Neural progenitor cell (in vitro differentiated cells): ENCODE measurements at places on chromosomes 6 and 20.

GRCh38 chr6:105838171-105838570 is 248.0 kb upstream of the PRDM1 start:
- H3K27ac ChIP-seq = no peak overlapping the region
- H3K4me1 ChIP-seq = peaks cover 3% of the 10 kb centered on the region

- H3K36me3 ChIP-seq = no peaks in the 10 kb centered on the region
- no peaks in the 10 kb centered on the region for H3K27me3 ChIP-seq
- H3K4me1 ChIP-seq = no peaks in the 10 kb centered on the region
- DNase-seq = no peak
- no peak overlapping the region for H3K27ac ChIP-seq
- H3K4me3 ChIP-seq = no peak overlapping the region
These were observed 191.4 kb downstream of the REV3L start for GRCh38 chr6:111291336-111292259.

DNA sequence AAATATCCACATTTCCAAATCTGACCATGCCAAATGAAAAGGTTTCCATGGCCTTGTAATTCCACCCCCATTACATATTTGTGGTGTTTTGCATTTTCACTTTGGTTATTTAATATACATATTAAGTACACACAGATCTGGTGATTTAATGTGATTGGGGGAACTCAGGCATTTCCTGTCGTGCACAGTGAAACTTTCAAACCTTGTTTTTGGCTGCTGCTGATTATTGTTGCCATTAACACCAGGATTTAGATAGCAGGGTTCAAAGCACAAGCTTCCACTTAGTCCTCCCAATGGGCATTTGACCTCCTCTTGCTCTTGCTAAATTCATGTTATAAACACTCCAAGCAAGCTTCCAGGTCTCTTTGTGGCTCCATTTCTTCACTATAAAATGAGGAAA is 166.5 kb downstream of the SOBP start:
- no peaks in the 10 kb centered on the region for H3K27me3 ChIP-seq
- no peak for DNase-seq
- H3K4me3 ChIP-seq = no peak overlapping the region

GRCh38 chr6:160737934-160738333 is 35.9 kb downstream of the PLG start:
- H3K4me3 ChIP-seq = no peak overlapping the region
- no peaks in the 10 kb centered on the region for H3K36me3 ChIP-seq
- no peaks in the 10 kb centered on the region for H3K4me1 ChIP-seq
- H3K27ac ChIP-seq = no peak overlapping the region
- no peak for DNase-seq

DNA sequence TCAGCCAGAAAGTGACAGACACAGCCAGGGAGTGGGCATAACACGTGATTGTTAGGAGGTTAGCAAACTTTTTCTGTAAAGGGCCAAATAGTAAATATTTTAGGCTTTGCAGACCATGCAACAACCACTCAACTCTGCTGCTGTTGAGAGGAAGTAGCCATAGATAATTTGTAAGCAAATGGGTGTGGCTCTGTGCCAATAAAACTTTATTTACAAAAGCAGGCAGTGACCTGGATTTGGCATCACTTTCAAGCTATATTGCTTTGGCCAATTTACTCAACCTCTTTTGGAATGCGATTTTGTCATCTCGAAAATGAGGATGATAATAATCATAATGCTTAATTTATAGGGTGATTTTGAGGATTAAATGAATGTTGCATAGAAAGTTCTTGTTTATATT is 152.6 kb downstream of the TSHZ2 start:
- H3K4me1 ChIP-seq = peaks cover 10% of the 10 kb centered on the region
- no peak overlapping the region for H3K4me3 ChIP-seq
- H3K27ac ChIP-seq = no peak overlapping the region
- no peak for DNase-seq

- no peak overlapping the region for H3K4me3 ChIP-seq
- no peaks in the 10 kb centered on the region for H3K4me1 ChIP-seq
- H3K27me3 ChIP-seq = no peaks in the 10 kb centered on the region
- no peaks in the 10 kb centered on the region for H3K36me3 ChIP-seq
- H3K27ac ChIP-seq = no peak overlapping the region
These were observed 73.0 kb upstream of the FAM8A1 start for GRCh38 chr6:17527076-17527475.

- DNase-seq = peak; percentile 74
- H3K27ac ChIP-seq = no peak overlapping the region
- H3K4me1 ChIP-seq = peaks cover 15% of the 10 kb centered on the region
- H3K4me3 ChIP-seq = peak overlapping the region; percentile 19
- H3K36me3 ChIP-seq = no peaks in the 10 kb centered on the region
These were observed 34.1 kb upstream of the EZR start for GRCh38 chr6:158853072-158853879.

GRCh38 chr20:35387334-35387733 is 24.4 kb downstream of the UQCC1 start:
- H3K4me3 ChIP-seq = no peak overlapping the region
- no peaks in the 10 kb centered on the region for H3K27me3 ChIP-seq
- no peak for DNase-seq

DNA sequence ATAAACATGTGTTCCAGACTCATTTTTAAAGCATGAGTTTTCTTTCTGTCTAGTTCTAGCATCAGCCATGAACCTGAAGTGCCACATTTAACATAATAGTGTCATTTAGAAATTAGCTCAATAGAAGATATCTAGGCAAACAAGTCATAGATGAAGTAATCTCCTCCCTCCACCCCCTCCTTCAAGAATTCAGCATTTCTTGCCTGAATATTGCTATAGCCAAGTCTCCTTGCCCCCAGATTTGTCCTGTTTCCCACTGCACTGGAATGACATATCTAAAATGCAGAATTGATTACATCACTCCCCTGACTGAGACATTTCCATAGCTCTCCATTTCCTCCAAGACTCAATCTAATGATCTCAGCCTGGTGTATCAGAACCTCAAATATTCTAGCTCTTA is 134.9 kb upstream of the BACH2 start:
- H3K27me3 ChIP-seq = no peaks in the 10 kb centered on the region
- H3K4me1 ChIP-seq = peaks cover 17% of the 10 kb centered on the region
- no peak overlapping the region for H3K4me3 ChIP-seq
- no peak overlapping the region for H3K27ac ChIP-seq

DNA sequence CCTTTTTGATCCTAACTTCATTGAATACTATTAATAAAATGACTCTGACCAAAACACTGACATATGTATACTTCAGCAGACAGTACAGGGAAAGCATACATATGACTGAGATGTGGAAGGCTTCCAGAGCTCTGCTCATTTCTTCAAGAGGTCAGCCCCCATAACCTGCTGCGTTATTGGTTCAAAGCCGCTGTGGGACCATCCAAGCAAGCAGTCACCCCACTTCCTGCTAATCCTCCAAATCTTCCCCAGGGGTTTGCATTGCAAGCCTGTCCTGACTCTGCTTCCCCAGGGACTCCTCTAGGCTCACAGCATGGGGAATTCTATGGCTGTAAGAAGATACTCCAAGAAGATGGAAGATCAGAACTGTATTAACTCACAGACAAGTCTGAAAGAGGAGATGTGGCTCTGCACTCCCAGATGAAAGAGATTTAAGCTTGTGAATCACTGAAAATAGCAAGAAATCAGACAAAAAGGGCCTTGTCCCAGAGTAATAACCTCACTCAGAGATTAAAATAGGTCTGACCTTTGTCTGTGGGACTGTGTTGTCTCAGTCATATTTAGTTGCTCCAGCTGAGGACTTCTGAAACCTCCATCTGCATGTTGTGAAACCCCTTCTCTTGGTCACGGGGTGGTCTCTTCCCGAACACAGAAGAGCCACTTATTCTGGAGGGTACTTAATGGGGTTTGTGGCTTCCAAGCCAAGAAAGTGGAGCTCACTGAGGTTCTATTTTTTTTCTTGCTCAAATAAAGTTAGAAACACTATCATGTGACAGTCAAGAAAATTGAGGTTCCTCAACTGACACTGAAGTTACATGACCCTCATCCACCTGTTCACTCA is 101.5 kb upstream of the MARCKS start:
- no peaks in the 10 kb centered on the region for H3K27me3 ChIP-seq
- no peak overlapping the region for H3K4me3 ChIP-seq
- no peak overlapping the region for H3K27ac ChIP-seq
- no peak for DNase-seq
- no peaks in the 10 kb centered on the region for H3K4me1 ChIP-seq

GRCh38 chr6:91167846-91168245 is 581.0 kb upstream of the MAP3K7 start:
- H3K27me3 ChIP-seq = no peaks in the 10 kb centered on the region
- peaks cover 27% of the 10 kb centered on the region for H3K4me1 ChIP-seq
- DNase-seq = no peak
- no peaks in the 10 kb centered on the region for H3K36me3 ChIP-seq
- H3K4me3 ChIP-seq = no peak overlapping the region
- H3K27ac ChIP-seq = no peak overlapping the region

- no peak overlapping the region for H3K27ac ChIP-seq
- H3K27me3 ChIP-seq = no peaks in the 10 kb centered on the region
- peaks cover 12% of the 10 kb centered on the region for H3K4me1 ChIP-seq
These were observed 1.8 kb upstream of the NDUFAF4 start for GRCh38 chr6:96899451-96899998.

- H3K36me3 ChIP-seq = no peaks in the 10 kb centered on the region
- no peaks in the 10 kb centered on the region for H3K27me3 ChIP-seq
- H3K27ac ChIP-seq = no peak overlapping the region
- no peaks in the 10 kb centered on the region for H3K4me1 ChIP-seq
- H3K4me3 ChIP-seq = no peak overlapping the region
These were observed 215.5 kb downstream of the ANKRD60 start for GRCh38 chr20:58012731-58013510.

GRCh38 chr20:42530855-42531448 is 658.8 kb downstream of the PTPRT start:
- no peaks in the 10 kb centered on the region for H3K27me3 ChIP-seq
- DNase-seq = peak; percentile 60
- no peak overlapping the region for H3K27ac ChIP-seq
- H3K4me1 ChIP-seq = no peaks in the 10 kb centered on the region

- H3K36me3 ChIP-seq = no peaks in the 10 kb centered on the region
- H3K27ac ChIP-seq = no peak overlapping the region
- H3K4me3 ChIP-seq = no peak overlapping the region
- no peak for DNase-seq
These were observed 180.9 kb downstream of the PHF3 start for GRCh38 chr6:63816401-63816981.

DNA sequence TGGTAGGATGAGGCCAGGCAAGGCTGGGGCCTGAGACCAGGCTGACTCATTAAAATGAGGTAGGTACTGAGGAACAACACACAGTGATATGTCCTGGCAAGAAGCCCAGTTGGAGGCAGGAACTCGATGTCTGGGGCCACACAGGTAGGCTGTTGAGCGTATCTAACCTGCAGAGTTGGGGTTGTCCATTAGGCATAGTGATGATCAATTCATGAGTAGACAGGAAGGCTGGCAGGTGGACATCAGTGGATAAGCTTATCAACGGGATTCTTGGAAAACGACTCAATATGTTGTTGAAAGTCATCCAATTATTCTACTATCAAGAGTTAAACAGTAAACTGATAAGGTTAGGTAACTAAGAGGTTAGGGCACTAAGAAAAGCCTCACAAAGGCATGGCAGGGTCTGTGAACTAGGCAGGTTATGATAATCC is 193.2 kb upstream of the COL21A1 start:
- no peaks in the 10 kb centered on the region for H3K4me1 ChIP-seq
- no peak overlapping the region for H3K27ac ChIP-seq
- DNase-seq = no peak
- H3K36me3 ChIP-seq = no peaks in the 10 kb centered on the region
- H3K27me3 ChIP-seq = no peaks in the 10 kb centered on the region
- no peak overlapping the region for H3K4me3 ChIP-seq

GRCh38 chr6:53889365-53889764 is 94.6 kb downstream of the LRRC1 start:
- H3K4me1 ChIP-seq = no peaks in the 10 kb centered on the region
- no peaks in the 10 kb centered on the region for H3K36me3 ChIP-seq
- H3K27me3 ChIP-seq = no peaks in the 10 kb centered on the region
- DNase-seq = no peak
- H3K4me3 ChIP-seq = no peak overlapping the region
- no peak overlapping the region for H3K27ac ChIP-seq

- no peak overlapping the region for H3K4me3 ChIP-seq
- H3K27me3 ChIP-seq = no peaks in the 10 kb centered on the region
- H3K27ac ChIP-seq = no peak overlapping the region
- DNase-seq = no peak
- no peaks in the 10 kb centered on the region for H3K4me1 ChIP-seq
- H3K36me3 ChIP-seq = no peaks in the 10 kb centered on the region
These were observed 112.2 kb downstream of the SESN1 start for GRCh38 chr6:108982154-108983113.

DNA sequence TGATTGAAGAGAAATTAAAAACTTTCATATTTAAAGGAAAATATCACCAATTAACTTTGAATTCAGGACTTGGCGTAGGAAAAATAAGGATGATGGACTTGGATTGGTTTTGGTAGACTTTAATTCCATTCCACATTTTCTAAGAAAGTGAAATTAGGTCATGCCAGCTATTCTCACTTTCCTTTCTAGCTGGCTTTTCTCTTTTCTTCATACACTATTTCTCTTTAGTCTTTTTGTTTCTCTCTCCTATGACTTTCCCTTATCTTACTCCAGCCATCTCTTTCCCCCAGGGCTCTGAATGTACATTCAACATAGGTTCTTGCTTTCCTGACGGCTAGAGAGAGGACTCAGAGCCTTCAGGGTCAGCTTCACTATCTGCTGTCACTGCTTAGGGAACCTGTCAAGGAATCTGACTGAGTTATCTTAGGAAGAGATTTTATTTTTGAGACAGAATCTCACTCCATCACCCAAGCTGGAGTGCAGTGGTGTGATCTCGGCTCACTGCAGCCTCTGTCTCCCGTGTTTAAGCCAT is 61.4 kb upstream of the MCM9 start:
- H3K4me3 ChIP-seq = no peak overlapping the region
- H3K27ac ChIP-seq = no peak overlapping the region
- H3K27me3 ChIP-seq = no peaks in the 10 kb centered on the region
- DNase-seq = no peak
- no peaks in the 10 kb centered on the region for H3K4me1 ChIP-seq

DNA sequence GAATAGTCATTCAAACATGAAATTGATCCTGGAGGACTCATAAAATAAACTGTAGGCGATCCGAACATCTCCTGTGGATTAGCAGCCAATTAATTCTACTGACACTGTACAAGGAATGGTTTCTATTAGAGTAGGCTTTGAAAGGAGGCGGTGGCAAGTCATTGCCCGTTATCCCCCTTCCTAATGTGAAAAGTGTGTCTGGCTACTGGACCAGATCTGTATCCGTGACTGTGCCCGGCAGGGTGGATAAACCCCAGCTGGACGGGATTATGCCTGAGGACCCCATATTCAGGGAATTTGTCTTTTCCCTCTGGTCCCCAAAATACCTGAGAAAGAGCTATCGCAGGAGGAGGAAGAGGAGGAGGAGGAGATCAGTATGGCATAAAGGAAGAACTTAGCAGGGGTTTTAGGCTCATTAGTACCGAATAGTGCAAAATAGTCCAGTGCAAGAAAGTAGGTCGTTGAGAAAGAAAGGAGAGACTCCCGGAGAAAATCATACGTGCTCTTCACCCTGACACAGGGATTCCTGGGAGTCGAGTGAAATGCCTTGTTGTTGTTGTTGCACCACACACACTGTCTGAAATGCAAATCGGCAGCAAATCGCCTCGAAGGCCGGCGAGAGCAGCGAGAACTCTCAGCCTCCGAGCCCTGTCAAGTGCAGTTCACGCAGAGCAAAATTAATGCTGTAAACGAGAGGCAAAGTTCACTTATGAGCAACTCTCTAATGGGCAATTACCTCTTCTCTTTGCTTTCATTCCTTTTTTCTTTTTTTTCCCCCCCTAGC is 178.9 kb upstream of the ARID1B start:
- H3K4me3 ChIP-seq = no peak overlapping the region
- no peaks in the 10 kb centered on the region for H3K36me3 ChIP-seq
- no peaks in the 10 kb centered on the region for H3K27me3 ChIP-seq
- DNase-seq = no peak
- no peak overlapping the region for H3K27ac ChIP-seq
- peaks cover 13% of the 10 kb centered on the region for H3K4me1 ChIP-seq
